Amygdala (tissue), 56 donors: ENCODE measurements at places on chromosomes 3 and 15.

DNA sequence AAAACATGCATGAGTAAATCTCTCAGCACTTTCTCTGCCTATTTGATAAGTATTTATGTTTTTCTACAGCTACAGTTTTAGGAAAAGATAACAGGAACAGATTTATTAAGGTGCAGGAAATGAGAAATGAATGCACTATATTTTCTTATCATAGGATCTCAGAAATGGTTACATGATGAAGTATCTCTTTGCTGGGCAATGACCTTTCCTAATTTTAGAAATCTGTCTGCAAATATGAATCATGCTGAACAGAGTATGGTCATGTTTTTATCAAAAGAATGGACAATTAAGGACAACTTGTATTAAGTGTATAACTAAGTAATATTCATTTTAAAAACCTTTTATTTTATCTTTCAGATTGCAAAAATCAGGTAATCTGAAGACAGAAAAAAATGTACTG is 53.8 kb upstream of the SPPL2A start:
- DNase-seq, result no peak

DNA sequence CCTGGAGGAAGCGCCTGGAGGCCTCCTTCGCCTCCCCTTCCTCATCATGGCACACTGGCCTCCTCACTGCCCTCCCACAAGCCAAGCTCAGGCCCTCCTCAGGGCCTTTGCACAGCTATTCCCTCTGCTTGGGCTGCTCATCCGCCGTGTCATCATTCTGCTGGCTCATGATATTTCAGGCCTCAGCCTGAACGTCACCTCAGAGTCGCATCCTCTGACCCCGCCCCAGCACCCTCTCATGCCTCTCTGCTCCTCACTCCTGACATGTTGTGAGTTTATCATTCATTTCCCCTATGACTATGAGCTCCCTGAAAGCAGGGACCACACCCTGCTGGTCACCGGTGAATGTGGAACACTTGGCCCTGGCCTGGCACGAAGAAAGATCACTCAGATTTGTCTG is 20.7 kb upstream of the POC1A start:
- DNase-seq, result no peak

GRCh38 chr15:55108858-55109518 is 87.8 kb downstream of the RSL24D1 start:
- peak; percentile 54 for DNase-seq

DNA sequence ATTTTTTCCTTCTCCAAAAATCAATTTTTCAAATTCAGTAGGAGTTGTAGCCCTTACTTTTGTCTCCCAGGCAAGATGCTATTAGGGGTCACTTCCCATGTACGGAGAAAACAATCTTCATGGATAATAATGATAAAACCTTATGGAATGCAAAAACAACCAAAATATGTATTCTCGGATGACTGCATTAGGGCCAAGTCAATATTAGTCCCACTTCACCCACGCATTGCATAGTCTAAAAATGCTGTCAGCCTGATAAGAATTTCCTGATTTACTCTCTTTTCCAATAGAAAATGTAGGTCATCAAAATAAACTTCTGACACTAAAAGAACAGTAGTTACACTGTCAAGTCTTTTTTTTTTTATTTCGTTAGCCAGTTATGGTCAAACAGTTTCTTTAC is 2.7 kb downstream of the VGLL3 start:
- DNase-seq, result no peak

DNA sequence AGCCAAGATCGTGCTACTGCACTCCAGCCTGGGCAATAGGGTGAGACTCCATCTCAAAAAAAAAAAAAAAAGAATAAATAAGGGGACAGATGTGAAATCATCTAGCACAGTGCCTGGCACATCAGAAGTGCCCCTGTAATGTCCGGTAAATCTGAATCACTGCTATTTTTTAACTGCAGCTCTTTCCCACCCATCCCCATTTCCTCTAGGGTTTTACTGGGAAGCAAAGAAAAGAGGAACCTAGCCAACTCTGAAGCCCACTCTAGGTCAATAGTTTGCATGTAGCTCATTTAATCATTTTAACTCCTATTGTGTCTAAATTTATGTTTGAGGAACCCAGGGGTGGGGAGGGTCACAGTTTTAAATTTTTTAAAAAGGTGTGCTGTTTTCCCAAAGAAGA is 26.0 kb downstream of the MAGI1 start:
- DNase-seq, result no peak

DNA sequence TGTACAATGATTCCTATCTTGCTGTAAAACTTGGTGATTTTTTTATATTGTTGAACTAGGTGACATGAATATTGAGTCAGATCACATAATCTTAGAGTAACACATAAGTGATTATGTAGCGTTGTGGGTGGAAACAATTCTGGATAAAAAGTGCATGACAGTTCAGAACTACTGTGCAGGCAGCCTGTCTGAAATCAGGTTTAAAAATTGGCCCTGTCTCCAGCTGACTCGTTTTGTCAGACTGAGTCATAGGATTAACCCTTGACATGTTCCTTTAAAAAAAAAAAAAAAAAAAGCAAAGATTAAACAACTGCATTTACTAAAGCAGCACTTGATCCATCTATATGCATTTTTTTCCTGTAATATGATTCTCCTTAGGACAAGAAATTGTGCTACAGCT is 160.0 kb upstream of the CGNL1 start:
- no peak for DNase-seq
